A549 treated with GW870086 at 1 μM for 4 hours (cell line): ENCODE measurements at places on chromosomes 4 and X. TPM values are rescaled to one million over a fixed set of nuclear protein-coding genes. Genes with fewer than 3 reads are reported as not detected.

The METAP1 gene
- 49.2 to 55.9 TPM (median 52.4 TPM) in 5 replicates for total RNA-seq

The SLIT2 gene
- 0.02 to 0.18 TPM (median 0.07 TPM) in 4 of 5 replicates, not detected in the other for total RNA-seq

The MMRN1 gene
- not detected in 5 replicates for total RNA-seq

The MAGEC3 gene
- not detected in 5 replicates for total RNA-seq

The FAM47E gene
- total RNA-seq = 0.09 to 0.32 TPM (median 0.22 TPM) in 4 of 5 replicates, not detected in the other

The XAGE2 gene
- not detected in 5 replicates for total RNA-seq

The PDE6B gene
- total RNA-seq = not detected in 5 replicates

The TMEM187 gene
- total RNA-seq = 4.8 to 7.7 TPM (median 6.3 TPM) in 5 replicates

The ANKRD37 gene
- total RNA-seq = 2.7 to 3.9 TPM (median 3.1 TPM) in 5 replicates

The LEF1 gene
- 0.14 TPM in 1 of 5 replicates, not detected in the others for total RNA-seq
